ENCODE measurements at places on chromosomes 4 and X. TPM values are rescaled to one million over a fixed set of nuclear protein-coding genes. Genes with fewer than 3 reads are reported as not detected.
A peak's percentile ranks its signal among the peaks of the same experiment; 100 is the strongest.

DNA sequence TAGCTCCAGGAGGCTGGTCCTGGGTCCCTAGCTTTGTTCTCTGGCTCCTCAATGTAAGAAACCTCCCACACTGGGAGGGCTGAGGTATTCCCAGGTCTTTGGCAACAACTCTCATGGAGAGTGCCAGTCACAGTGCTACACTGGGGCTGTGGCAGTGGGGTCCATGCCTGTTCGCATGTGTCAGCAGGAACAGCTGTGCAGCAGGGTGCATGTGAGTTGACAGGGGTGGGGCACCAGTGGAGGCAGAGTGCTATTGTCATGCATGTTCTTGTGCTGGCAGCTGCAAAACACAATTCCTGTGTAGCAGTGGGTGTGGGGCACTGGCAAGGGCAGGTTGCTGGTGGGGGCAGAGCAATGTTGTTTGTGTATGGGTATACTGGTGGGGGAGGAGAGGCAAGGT, 246.0 kb downstream of the CXXC4 start:
- no peaks in the 10 kb centered on the region for H3K36me3 ChIP-seq
- no peaks in the 10 kb centered on the region for H3K27me3 ChIP-seq
- H3K27ac ChIP-seq: no peak overlapping the region
- no peaks in the 10 kb centered on the region for H3K4me1 ChIP-seq
- H3K4me3 ChIP-seq: no peak overlapping the region

- no peaks in the 10 kb centered on the region for H3K4me1 ChIP-seq
- no peaks in the 10 kb centered on the region for H3K27me3 ChIP-seq
- H3K4me3 ChIP-seq: no peak overlapping the region
- no peak overlapping the region for H3K27ac ChIP-seq
- no peak for DNase-seq
- H3K36me3 ChIP-seq: no peaks in the 10 kb centered on the region
Measured at GRCh38 chr4:123659730-123660129, 263.1 kb downstream of the SPRY1 start.

RPS6KA6 gene
- 23.2 TPM for total RNA-seq

DNA sequence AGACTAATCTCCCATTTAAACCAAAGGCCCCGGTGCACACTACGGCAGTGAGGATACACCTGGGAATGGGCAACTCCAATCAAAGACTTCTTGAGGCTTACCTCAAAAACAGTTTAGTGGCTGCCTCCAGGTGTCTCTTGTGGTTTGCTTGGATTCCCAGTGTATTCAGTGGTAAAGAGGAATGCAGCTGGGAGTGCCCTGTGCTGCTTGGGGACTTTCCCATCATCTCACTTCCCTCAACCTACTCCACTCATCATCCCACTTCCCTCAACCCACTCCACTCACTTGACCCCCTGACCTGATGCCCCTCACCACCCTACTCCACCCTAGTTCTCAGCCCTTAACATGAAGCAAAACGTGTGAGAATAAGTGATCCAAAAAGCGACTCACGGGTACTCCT, 177.3 kb upstream of the ETNPPL start:
- no peak for DNase-seq
- H3K4me3 ChIP-seq: no peak overlapping the region
- no peaks in the 10 kb centered on the region for H3K36me3 ChIP-seq
- H3K27me3 ChIP-seq: no peaks in the 10 kb centered on the region
- no peak overlapping the region for H3K27ac ChIP-seq
- no peaks in the 10 kb centered on the region for H3K4me1 ChIP-seq

RTL9 gene
- total RNA-seq: 0.40 TPM

DNA sequence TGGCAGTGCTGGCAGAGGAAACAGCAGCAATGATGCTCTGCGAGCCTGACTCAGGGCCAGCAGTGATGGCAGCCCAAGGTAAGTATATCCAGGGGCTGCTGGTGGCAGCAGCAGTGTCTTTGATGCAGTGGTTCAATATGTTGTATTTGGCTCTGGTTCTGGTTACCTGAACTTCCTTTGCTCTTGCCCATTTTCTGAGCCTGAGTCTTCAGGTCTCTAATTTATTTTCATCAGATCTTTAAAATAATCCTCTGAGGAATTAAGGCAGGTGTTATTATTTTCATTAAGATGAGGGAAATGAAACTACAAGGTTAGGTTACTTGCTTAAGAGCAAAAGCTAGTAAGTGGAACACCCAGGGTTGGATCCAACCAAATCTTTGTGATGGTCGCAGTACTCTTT, 102.8 kb upstream of the BMP2K start:
- no peak overlapping the region for H3K27ac ChIP-seq
- H3K27me3 ChIP-seq: no peaks in the 10 kb centered on the region
- no peak for DNase-seq
- H3K4me1 ChIP-seq: no peaks in the 10 kb centered on the region

UCHL1 gene
- 245 TPM for total RNA-seq

CSN1S1 gene
- not detected for total RNA-seq

PHF8 gene
- 33.8 TPM for total RNA-seq

DNA sequence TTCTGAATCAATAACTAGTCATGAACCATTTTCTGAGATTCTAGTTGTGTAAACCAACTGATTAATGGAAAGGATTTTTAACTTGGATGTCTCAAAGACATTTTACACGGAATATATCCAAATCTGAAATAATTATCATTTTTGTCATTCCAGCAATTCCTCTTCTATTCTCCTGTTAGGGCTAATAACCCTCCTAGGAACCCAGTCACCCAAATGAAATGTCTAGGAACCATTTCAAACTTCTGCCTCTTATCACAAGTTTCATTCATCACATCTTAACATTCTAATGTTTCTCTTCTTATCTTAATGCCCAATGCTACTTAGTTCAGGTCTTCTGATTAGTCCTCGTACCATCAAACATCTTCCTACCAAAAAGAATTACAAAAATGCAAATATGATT, 639.8 kb downstream of the DMD start:
- H3K4me3 ChIP-seq: no peak overlapping the region
- H3K4me1 ChIP-seq: no peaks in the 10 kb centered on the region
- DNase-seq: no peak

ASB5 gene
- not detected for total RNA-seq

TLR3 gene
- 6.5 TPM for total RNA-seq

GRCh38 chrX:39196192-39197102, 395.2 kb downstream of the MID1IP1 start:
- H3K4me3 ChIP-seq: no peak overlapping the region
- H3K36me3 ChIP-seq: no peaks in the 10 kb centered on the region
- H3K4me1 ChIP-seq: no peaks in the 10 kb centered on the region
- DNase-seq: no peak
- no peak overlapping the region for H3K27ac ChIP-seq
- no peaks in the 10 kb centered on the region for H3K27me3 ChIP-seq

GRCh38 chr4:71906096-71906495, 122.2 kb upstream of the GC start:
- H3K36me3 ChIP-seq: no peaks in the 10 kb centered on the region
- H3K4me3 ChIP-seq: no peak overlapping the region
- H3K27ac ChIP-seq: no peak overlapping the region
- no peaks in the 10 kb centered on the region for H3K27me3 ChIP-seq
- DNase-seq: no peak

GRCh38 chr4:102564399-102565059, 63.4 kb downstream of the NFKB1 start:
- H3K36me3 ChIP-seq: no peaks in the 10 kb centered on the region
- no peaks in the 10 kb centered on the region for H3K4me1 ChIP-seq
- no peaks in the 10 kb centered on the region for H3K27me3 ChIP-seq
- no peak for DNase-seq
- no peak overlapping the region for H3K27ac ChIP-seq

DNA sequence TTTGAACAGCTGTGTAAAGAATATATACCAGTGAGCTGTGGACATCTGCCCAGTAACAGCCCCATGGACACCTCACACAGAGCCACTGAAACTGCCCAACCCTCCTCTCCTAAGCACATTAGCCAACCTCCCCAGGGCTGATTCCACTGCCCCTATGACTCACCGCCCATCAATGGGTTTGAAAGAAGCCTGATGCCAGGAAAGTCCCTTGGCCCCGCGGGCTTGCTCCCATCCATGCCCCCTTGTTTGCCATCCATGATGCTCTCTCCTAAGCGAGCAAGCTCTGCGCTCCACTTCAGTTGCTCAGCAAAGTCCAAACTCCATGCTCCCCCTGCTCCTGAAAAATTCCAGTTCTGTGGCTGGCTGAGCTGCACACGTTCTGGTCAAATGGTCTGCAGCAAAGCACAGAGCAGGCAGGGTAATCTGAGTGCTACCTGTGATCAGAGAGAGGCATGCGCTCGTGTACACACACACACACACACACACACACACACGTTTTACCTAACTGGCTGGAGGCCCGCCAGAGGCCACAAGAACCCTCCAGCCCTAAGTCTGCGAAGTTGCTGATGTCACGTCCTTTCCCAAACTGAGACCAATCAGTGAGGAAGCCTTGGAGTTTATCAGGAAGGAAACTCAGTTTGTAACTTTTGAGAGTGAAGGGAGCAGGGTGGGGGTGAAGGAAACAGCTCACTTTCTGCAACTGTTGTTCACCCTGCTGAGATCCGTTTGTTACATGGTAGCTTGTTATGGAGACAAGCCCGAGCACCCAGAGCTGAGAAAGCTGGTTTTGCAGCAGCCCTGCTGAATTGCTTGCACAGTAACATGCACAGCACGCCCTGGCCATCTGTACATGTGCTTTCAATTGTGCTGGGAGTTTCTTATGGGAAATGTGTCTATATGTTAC, at the start of gene ASB9:
ASB9 (minus strand) TSS at position 466 of the 904 bp plus-strand sequence; CDS start at position 257, 209 bp downstream.
- H3K36me3 ChIP-seq: no peaks in the 10 kb centered on the region
- peak within 1 kb of the TSS; percentile 76 for H3K27ac ChIP-seq
- H3K4me3 ChIP-seq: no peak within 1 kb of the TSS
- peak; percentile 85 for DNase-seq
- H3K27me3 ChIP-seq: no peaks in the 10 kb centered on the region
- H3K4me1 ChIP-seq: no peaks in the 10 kb centered on the region

TLR6 gene
- 3.0 TPM for total RNA-seq

- peak; percentile 94 for DNase-seq
- H3K27ac ChIP-seq: peak overlapping the region; percentile 98
- H3K4me1 ChIP-seq: peaks cover 7% of the 10 kb centered on the region
- H3K36me3 ChIP-seq: no peaks in the 10 kb centered on the region
- no peaks in the 10 kb centered on the region for H3K27me3 ChIP-seq
Measured at GRCh38 chr4:140151699-140152012, 2.3 kb downstream of the MAML3 start.

MAP3K15 gene
- total RNA-seq: not detected

ATP8A1 gene
- total RNA-seq: 274 TPM

F9 gene
- total RNA-seq: not detected

- no peak overlapping the region for H3K4me3 ChIP-seq
- no peaks in the 10 kb centered on the region for H3K4me1 ChIP-seq
- H3K27ac ChIP-seq: no peak overlapping the region
Measured at GRCh38 chr4:17182888-17183287, 284.4 kb upstream of the LDB2 start.

DNA sequence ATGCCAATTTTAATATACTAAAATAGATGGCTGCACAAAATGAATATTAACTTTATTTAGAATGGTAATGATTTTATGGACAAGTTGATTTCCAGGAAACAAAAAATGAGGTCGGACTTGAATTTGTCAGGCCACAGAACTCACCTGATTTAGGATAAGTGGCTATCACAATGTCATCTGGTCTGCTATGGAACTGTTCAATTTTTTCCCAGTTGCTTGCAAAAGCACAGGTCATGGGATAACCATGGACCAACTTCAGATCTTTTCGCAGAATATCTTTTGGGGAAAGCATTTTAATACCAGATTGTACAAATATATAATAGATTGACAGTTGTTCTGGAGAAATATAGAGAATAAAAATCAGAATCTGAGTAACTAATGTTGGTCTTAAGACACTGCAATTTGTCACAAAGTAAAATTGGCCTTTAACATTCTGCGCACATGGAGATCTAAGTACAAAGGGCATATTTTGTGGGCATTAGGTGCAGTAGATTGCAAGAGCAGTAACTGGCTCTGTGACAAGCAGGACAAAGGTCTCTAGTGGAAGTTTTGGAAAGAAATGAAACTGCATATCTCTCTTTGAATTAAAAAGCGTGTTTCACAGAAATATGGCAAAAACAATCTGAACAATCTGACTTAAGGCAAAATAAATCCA, 5.4 kb downstream of the SULT1B1 start:
- H3K36me3 ChIP-seq: no peaks in the 10 kb centered on the region
- no peak for DNase-seq
- no peak overlapping the region for H3K4me3 ChIP-seq
- H3K27ac ChIP-seq: no peak overlapping the region

HOPX gene
- 291 TPM for total RNA-seq

DNA sequence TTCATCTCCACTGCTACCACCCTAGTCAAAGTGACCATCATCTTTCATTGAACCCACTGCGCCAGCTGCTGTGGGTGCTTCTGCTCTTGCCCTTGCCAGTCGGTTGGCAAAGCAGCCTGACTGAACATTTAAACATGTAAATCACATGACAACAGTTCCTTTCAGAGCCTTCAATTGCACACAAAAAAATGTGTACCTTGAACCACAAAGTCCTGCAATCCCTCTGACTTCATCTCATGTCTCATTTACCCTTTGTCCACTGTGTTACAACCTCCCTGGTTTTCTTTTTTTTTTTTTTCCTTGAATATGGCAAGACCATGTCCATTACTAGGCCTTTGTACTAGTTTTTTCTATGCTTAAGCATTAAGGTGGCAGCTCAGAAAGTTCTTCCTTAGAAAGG, 183.5 kb downstream of the GBA3 start:
- H3K27me3 ChIP-seq: no peaks in the 10 kb centered on the region
- no peak for DNase-seq
- no peaks in the 10 kb centered on the region for H3K36me3 ChIP-seq
- H3K4me3 ChIP-seq: no peak overlapping the region
- H3K27ac ChIP-seq: no peak overlapping the region

MND1 gene
- total RNA-seq: not detected

DNA sequence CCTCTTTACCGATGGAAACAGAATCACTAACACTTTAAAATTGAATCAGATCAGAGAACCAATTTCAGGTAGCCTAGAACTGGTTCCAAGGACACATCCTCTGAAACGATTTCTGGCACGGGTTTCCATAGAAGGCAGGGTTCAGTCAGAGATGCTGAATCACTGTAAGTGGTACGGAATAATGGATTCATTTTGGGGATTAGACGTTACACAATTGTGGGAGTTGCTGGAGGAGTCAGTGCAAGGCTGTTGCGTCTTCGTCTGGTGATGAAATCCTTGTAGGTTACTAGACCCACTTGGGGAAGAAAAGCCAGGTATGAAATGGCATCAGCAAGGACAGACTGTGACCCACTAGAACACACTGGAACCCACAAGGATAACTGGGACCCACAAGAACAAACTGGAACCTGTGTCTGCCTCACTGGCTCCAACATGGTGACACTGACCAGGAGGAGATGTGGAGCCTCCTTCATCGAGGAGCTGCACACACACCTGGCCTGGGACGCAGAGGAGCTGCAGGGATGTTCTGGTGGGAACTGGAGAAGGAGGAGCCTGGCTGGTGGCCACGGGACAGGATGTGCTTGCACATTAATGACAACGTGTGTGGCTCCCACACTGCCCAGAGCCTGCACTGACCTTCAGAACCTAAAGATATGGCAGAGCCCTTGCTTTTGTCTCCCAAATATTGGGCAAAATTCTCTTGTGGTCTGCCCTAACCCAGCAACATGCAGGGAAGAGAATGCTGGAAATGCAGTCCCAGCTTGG, 105.1 kb downstream of the TRAPPC11 start:
- peak overlapping the region; percentile 89 for H3K27ac ChIP-seq
- no peaks in the 10 kb centered on the region for H3K36me3 ChIP-seq
- H3K4me3 ChIP-seq: no peak overlapping the region
- H3K4me1 ChIP-seq: peaks cover 32% of the 10 kb centered on the region
- peak; percentile 46 for DNase-seq
- no peaks in the 10 kb centered on the region for H3K27me3 ChIP-seq

GRCh38 chr4:7910263-7910896, 29.3 kb downstream of the AFAP1 start:
- peaks cover 22% of the 10 kb centered on the region for H3K4me1 ChIP-seq
- peak overlapping the region; percentile 57 for H3K27ac ChIP-seq
- DNase-seq: peak; percentile 59
- no peaks in the 10 kb centered on the region for H3K36me3 ChIP-seq
- no peak overlapping the region for H3K4me3 ChIP-seq

Measured in thyroid gland (tissue), 4 donors.